Daoy (cell line): ENCODE measurements at places on chromosomes 3 and 15. TPM values are rescaled to one million over a fixed set of nuclear protein-coding genes. Genes with fewer than 3 reads are reported as not detected.

Gene NOX5
- total RNA-seq = not detected in 2 replicates

Gene LMAN1L
- total RNA-seq = not detected in 2 replicates

Gene AGBL1
- not detected in 2 replicates for total RNA-seq

Gene PLCD1
- 1.7 and 1.9 TPM in 2 replicates for total RNA-seq

Gene LXN
- not detected in 2 replicates for total RNA-seq

Gene TMC3
- total RNA-seq = not detected in 2 replicates

Gene CHCHD6
- total RNA-seq = 14.8 and 19.8 TPM in 2 replicates

Gene SLC22A14
- 0.39 TPM in 1 of 2 replicates, not detected in the other for total RNA-seq

Gene STAB1
- not detected in 2 replicates for total RNA-seq

Gene SMCO1
- not detected in 2 replicates for total RNA-seq

Gene IQCF6
- not detected in 2 replicates for total RNA-seq

Gene GPR160
- total RNA-seq = 5.8 and 6.3 TPM in 2 replicates

Gene CORO2B
- total RNA-seq = 2.5 and 2.6 TPM in 2 replicates

- no peak for DNase-seq
Observed at GRCh38 chr3:69867941-69868505, 128.8 kb downstream of the MITF start.

- DNase-seq = no peak
Observed at GRCh38 chr15:65752151-65752700, 39.9 kb downstream of the DENND4A start.

GRCh38 chr3:159948429-159949144 lies 40.0 kb upstream of the IL12A start:
- DNase-seq = no peak

DNA sequence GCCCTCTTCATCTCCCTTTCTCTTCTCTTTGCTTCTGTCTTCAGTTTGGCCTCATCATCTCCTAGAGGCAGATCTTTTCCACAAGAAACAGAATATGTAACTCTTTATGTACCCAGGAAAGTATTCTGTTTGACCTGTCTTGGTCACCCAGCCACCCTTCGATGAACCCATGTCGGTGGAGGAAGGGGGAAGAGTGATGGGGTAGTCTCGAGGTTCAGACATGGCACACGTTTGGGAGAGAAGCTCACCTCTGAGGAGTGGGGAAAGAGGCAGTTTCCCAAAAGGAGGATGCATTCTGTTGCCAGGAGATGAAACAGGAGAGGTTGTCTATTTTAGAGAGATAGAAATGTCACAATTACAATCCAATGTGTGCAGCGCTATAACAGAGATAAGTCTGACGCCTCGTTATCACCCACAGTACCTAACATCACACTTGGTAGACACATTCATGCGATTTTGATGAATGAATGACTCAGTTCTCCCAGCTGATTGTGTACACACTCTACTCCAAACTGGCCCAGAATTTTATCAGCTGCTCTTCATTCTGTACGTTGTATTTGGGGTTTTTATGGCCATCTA lies 722 bp upstream of the CCDC50 start:
- no peak for DNase-seq

- no peak for DNase-seq
Observed at GRCh38 chr15:32750979-32751378, 33.2 kb downstream of the GREM1 start.

DNA sequence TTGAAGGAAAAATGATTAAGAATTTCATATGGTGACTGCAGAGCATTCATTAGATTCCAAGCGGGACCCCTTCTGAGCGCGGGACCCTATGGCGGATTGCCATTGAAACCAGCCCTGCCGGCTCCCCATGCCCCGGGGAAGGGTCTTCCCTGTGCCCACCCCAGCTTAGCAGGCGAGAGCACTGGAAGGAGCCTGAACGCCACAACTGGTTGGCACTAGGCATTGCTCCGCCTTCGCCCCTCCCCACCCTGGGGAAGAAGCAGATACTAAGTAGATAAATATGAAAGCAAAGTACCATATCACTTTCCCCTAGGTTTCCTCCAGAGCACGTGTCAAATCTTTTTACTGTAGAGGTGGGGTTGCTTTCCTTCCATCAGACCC lies 70.7 kb downstream of the CYP19A1 start:
- DNase-seq = peak; percentile 73

GRCh38 chr3:12483872-12484197 lies 445 bp upstream of the TSEN2 start:
- no peak for DNase-seq

DNA sequence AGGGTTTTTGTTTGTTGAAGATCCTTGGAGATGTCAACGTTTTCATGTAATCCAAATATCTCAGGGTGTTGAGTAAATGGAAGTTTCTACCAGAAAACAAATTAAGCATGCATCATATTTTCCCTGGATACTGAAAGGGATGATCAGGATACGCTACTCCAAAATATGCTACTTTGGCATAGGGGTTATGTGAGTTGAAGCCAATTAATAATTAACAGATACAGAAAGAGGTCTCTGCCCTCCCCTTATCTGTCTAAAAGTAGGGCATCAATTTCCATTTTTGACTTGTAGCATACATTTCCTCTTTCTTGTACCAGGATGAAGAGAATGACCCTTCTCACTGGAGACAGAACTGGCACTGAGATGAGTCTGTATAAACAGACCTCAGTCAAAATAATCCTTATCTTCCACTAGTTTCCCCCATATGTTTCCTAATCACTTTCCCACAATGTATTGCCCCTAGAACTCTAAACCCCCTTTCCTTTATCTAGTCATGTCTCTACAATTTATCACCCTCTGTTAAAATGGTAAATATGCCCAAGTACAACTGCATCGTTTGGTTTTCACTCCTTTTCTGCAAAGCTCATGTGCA lies 17.4 kb upstream of the ASB14 start:
- no peak for DNase-seq

GRCh38 chr3:16113704-16114103 lies 60.8 kb upstream of the GALNT15 start:
- DNase-seq = peak; percentile 9

DNA sequence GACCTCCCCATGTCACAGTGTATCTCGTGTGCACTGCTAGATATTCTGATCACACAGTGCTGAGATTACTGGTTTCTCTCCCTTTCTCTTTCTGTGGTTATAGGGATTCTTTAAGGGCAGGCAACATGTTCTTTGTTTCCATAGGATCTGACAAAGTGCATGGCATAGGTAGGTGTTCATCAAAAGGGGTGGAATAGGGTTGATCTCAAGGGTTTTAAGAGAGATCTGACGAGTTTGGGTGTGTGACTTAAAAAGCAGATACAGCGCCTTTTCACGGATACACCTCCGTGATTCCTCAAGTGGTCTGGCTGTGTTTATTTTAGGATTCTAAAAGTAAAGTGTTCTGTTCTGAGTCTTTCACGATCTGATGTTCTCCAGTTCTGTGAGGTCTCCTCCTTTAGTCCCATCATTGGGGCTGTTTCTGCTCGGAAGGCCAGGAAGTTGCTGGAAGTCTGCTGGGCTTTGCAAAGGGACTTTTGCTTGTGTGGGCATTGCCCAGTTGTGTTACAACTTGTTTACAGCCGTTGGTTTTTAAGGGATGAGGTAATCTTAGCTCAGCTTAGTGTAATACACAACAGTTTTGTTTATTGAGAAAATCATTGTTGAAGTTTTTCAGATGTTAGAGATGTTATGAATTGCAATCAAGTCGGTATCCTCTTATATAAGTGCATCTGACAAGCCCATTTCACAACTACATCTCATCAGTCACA lies 34.8 kb downstream of the IGF1R start:
- no peak for DNase-seq

- DNase-seq = no peak
Observed at GRCh38 chr15:53074221-53074620, 284.1 kb upstream of the ONECUT1 start.

DNA sequence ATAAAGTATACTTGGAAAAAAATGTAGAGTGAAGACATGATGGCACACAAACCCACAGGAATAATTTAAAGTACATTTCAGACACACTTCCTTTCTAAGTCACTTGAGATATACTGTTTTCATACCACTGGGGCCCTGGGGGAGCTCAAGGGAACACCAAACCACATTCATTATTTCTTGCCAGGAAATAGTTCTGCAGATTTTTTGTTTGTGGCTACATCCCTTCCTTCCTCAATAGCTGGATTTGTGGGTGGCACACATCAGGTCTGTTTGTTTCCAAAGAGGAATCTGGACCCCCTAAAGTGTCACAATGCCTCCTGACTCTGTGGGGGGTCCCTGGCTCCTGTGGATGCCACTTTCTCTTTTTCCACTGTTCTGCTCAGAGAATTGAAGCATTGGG lies 153.5 kb upstream of the COL8A1 start:
- DNase-seq = no peak

DNA sequence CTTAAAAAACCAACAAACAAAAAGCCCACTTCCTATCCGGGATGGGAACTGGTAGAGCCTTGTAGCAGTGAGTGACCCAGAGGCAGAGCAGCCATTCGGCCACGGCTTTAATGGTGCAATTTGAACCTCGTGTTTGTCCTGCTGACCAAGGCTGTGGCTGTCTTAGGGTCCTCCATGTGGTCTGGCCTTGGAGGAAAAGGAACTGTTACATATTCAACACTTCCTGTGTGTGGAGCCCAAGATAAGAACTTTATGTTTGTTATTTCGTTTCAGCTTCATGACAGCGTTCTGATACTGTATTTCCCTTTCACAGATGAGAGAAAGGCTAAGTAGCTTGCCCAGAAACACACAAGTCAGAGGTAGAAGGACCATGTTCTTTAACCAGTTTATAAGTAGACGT lies 269.8 kb downstream of the SV2B start:
- no peak for DNase-seq

GRCh38 chr3:136778865-136779264 lies 26.7 kb upstream of the STAG1 start:
- no peak for DNase-seq

DNA sequence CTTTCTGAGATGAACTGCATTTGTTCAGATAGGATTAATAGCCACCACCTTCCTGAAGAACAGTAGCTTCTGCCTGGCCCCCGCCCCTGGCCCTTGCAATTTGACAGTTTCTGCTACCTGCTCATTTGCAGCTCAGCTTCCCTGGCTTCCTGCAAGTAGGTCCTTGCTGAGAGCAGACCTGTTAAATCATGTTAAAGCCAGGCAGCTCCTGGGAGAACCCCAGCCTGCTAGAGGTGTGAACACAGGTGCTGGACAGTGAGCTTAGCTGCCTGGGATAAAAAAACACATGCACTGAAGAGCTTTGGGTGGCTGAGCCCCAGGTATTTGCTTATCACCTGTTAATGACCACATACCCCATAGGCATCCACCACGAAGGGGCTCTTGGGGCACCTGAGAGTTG lies 143.4 kb downstream of the PTPRG start:
- no peak for DNase-seq

DNA sequence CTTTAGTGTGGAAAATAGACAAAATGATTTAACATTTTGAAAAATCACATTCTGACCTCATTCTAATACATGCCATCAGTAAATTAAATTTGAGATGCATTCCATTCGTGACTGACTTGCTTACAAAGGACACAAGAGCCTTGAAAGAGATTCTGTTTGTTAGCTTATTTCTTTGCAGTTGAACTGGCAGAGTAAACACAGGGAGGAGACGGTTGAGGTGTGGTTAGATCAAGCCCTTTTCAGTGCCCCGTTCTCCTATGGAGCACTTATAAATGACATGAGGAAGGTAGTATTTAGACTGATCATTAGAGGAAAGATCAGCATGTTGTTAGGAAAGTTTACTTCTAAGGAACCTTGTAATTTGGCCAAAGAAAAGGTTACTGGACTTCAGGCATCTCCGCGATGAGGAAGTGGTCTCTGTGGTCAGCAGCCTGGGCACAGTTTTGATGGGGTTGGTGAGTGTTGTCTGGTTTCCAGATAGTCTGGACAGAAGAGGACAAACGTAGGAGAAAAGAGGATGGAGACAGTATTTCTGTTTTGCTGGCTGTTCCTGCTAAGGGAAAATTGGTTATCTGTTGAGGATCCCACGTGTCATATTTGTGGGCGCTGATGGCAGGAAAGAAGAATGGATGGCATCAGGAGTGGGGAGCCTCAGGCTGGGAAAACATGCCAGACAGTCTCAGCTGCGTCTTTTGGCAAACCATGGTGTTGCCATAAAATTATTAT lies 328.9 kb upstream of the TBL1XR1 start:
- peak; percentile 39 for DNase-seq

- peak; percentile 13 for DNase-seq
Observed at GRCh38 chr3:88003115-88003755, 55.6 kb downstream of the CGGBP1 start.

DNA sequence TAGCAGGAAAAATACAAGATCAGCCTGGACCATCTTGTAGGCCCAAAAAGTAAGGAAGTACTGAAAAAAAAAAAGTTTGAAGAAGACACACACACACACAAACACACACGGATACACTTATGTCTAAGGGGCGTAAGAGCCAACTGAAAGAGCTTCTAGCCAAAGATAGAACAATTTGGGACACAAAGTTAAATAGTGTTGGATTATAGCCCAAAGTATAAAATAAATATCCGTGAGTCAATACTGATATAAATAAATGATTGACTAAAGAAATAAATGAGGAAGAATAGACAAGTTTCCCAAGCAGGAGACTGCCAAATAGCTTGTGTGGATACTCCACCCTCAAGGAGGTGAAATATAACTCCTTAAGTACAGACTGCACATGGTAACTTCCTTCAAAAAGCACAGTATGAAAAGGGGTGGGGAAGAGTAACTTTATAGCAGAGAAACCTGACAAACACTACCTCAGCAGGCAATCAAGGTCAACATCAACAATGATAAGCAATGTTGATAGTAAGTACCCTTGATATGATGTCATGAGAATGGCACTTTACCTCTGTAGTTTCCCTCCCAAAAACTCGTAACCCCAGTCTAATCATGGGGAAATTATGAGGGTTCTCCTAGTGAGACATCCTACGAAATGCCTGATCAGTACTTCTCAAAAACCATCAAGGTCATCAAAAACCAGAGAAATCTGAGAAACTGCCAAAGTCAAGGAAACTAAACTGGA lies 187.3 kb upstream of the ATP11B start:
- DNase-seq = no peak

GRCh38 chr15:52112203-52112750 lies 298 bp downstream of the BCL2L10 start:
- DNase-seq = no peak

DNA sequence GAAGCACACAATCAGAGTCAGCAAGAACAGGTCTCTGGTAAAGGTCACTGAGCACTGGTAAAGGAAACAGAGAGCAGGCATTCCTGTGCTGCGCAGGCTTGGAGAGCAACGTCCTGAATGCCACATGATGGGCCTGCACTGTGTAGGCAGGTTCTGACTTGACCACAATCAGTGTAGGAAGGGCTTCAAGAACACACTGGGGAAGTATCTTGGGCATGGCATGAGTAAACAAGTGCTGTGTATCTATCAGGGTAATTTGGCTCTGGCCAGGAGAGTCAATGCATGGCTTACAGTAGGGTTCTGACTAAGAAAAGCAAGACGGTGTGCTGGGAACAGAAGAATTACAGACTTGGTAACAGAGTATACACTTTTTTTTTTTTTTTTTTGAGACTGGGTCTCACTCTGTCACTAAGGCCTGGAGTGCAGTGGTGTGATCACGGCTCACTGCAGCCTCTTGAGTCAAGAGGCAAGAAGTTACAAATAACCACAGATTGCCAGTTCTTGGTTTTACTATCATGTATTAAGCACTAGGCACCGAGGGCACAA lies 30.6 kb downstream of the TBC1D2B start:
- no peak for DNase-seq

DNA sequence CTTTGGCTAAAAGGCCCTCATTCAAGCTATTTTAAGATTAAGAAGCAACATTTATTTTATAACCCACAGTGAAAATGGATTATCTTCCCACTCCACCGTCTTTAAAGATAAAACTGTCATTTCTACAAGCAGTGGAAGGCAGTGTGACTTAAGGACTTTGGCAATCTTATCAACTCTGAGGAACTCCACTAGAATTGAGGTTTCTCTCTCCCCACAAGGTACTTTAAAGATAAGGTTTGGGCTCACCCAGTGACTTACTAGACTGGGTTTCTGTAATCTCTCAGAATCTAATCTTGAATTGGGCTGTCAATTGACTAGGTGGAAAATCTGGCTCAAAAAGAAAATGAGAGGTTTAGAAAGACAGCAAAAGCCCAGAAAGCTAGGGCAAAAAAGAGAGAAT lies 21.7 kb downstream of the ZNF385D start:
- no peak for DNase-seq
